Activated T-helper 9 cell treated with anti-CD3 and anti-CD28 coated beads, Interleukin-2, amount 50 U/mL, for 16 hours (primary cell): ENCODE measurements at places on chromosomes 12 and 14.

GRCh38 chr12:25690996-25691864 is 138.1 kb upstream of the LMNTD1 start:
- DNase-seq = no peak

DNA sequence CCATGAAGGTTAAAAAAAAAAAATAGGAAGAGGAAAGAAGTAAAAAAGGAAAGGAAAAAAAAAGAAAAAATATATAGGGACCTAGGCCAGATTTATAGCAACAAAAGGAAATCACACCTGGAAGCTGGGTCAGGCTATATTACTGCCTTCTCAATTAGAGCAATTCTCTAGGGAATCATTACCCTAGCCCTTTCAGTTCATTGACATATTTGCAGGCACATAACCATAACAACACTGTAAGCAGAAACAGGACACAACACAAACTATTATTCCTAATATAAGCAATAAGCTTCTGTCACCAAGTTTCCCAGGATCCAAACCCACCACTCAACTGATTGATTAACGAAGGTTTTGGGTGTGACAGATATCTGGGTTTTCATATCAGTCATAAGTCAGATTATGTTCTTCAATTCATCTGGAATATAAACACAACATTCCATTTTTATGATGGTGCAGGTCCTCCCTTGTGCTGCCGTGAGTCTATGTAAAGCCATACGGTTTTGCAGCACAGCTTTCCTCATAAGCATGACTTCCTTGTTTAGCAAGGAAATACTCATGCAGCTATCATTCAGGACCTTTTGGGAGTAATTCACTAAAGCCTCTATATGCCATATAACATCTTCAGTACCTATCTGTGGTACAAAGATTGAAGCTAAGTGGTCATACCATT is 4.2 kb downstream of the PCNX4 start:
- DNase-seq = no peak

DNA sequence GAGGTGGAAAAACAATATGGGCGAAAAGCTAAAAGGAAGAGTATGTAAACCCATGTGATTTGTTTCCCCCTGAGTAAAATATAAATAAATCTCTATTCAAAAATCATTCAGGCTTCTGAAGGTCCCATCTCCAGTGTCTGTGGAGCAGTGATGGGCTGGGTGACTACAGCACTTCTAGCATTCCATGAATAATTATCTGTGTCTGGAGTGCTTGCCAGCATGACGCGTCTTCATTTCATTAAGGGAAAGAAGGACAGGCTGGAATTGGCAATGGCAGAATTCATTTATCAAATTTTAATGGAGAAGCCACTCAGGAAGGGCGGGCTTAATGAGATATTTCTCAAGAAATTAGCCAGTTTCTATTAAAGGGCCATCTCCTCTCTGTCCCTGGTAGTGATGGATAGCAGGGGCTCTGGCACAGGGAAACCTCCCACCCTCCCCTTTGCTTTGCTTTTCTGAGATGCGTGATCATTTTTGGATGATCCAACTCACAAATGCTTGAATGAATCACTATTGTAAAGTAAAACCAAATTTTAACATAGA is 916.3 kb upstream of the SEL1L start:
- DNase-seq = no peak

DNA sequence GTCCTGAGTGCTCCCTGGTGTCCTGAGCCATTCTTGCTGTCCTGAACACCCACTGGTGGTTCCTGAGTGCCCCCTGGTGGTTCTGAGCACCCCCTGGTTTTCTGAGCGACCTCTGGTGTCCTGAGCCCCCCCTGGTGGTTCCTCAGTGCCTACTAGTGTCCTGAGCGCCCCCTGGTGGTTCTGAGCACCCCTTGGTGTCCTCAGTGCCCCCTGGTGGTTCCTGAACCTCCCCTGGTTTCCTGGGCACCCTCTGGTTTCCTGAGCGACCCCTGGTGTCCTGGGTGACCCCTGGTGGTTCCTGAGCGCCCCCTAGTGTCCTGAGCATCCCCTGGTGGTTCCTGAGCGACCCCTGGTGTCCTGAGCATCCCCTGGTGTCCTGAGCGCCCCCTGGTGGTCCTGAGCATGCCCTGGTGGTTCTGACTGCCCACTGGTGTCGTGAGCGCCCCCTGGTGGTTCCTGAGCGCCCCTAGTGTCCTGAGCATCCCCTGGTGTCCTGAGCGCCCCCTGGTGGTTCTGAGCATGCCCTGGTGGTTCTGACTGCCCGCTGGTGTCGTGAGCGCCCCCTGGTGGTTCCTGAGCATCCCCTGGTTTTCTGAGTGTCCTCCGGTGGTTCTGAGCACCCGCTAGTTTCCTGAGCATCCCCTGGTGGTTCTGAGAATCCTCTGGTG is 473.1 kb downstream of the TMEM121 start:
- peak; percentile 74 for DNase-seq

DNA sequence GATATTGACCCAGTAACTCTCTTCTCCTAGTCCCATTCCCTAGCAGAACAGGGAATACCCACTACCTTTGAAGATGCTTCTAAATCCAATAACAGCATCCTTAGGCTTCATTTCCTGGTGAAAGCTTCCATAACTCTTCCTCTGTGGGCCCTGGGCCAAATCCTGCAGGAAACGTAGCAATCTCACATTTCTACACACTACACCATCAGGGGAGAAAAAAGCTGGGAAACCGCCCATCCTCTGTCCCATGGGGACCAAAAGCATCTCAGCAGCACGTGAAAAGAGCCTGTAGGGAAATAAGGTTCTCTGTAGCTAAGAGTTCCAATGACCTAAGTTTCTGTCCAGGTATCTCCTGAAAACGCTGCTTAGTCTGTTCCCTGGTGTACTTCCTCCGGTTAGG is 340.2 kb downstream of the DPF3 start:
- no peak for DNase-seq

- no peak for DNase-seq
Measured at GRCh38 chr12:25546318-25546717, 6.8 kb downstream of the LMNTD1 start.

GRCh38 chr14:52078095-52078531 is 9.3 kb upstream of the NID2 start:
- no peak for DNase-seq

- DNase-seq = no peak
Measured at GRCh38 chr14:35051796-35052195, 5.7 kb downstream of the FAM177A1 start.

- no peak for DNase-seq
Measured at GRCh38 chr12:108973629-108974152, 47.2 kb downstream of the SVOP start.

DNA sequence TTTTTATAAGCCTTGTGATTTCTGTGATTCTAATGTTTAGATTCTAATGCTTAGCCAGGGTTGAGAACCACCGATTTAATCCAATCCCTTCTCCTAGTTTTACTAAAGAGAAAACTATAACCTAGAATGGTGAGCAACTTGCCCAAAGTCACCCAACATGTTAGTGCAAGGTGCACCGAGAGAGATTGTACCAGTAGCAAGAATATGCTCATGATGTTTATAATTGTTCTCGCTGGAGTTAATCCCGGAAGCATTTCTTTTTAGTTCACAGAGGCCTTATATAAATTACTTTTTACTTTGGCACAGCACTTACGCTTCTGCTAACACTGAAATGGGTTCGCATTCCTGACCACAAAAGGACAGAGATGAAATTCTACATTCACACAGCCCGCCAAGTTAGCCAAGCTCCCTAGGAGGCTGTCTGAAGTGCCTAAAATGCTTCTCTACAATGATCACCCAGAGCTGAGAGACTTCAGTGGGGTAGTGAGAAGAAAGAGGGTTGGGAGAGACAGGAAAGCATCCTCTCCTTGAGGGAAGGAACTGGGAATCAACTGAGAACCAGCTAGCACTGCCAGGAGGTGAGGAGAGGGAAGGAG is 579 bp upstream of the BLOC1S1 start:
- DNase-seq = no peak

DNA sequence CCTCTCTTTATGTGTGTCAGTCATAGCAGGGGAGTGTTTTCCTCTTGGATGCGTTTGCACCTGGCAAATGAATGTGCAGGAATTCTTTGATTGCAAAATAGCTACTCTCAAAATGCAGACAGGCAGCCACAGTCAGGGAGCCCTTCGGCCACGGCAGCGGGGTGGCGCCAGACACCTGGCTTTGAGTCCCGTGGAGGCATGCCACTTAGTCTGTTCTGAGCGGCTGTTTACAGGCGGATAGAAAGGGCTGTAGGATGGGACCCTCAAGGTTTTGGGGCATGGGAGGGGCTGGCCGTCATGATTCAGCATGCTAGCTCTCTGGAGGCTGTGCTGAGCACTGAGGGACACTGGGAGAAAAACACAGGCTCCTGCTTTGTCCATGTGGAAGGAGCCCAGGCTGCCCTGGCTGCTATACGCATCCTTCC is 117.1 kb downstream of the SLC25A47 start:
- no peak for DNase-seq
